ENCODE measurements at places on chromosomes 4 and X. TPM values are rescaled to one million over a fixed set of nuclear protein-coding genes. Genes with fewer than 3 reads are reported as not detected.

The DUSP21 gene
- total RNA-seq: not detected

The OTUD6A gene
- total RNA-seq: not detected

DNA sequence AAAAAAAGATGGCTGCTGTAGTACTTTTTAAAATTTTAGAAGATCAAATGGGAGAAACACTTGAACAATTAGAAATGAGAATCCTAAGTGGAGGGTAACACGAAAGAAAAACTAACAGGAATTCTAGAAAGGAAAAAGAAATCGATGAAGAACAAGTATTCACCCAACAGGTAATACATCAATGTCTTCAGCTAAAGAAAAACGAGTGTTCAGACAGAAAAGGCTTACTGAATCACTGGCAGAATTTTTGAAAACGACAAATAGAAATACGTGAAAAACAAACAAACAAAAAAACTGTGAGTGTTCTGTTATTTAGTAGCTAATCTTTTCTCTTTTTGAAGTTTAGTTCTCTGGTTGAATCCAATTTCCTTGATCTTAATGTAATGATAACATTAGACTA, 1.8 kb downstream of the MAD2L1 start:
- H3K27ac ChIP-seq: peak overlapping the region; percentile 79
- no peak for DNase-seq
- peaks cover 3% of the 10 kb centered on the region for H3K36me3 ChIP-seq
- no peaks in the 10 kb centered on the region for H3K27me3 ChIP-seq
- peak overlapping the region; percentile 97 for H3K4me3 ChIP-seq
- H3K4me1 ChIP-seq: peaks cover 32% of the 10 kb centered on the region

DNA sequence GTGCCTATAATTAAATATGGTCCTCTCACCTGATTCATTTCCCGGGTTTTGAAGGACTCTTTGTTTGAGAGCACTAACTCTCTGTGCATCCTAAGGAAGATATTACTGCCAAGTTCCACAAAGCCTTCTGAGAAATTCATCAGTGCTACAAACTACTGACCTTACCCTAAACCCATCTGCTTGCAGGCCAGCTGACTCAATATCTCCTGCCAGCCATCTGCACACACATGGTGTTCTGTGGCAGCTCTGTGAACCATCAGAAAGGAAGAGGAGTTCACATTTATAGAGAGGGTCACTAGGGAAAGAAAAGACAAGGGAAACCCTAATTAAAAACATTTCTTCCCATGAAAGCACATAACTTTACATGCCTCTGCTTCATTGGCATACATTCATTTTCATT, 156.7 kb downstream of the ATP10D start:
- H3K4me1 ChIP-seq: no peaks in the 10 kb centered on the region
- no peak overlapping the region for H3K27ac ChIP-seq
- H3K4me3 ChIP-seq: no peak overlapping the region
- no peak for DNase-seq
